ENCODE measurements at places on chromosomes 5 and 9.

GRCh38 chr9:79799691-79800335, 228.0 kb downstream of the TLE4 start:
- no peak for DNase-seq

DNA sequence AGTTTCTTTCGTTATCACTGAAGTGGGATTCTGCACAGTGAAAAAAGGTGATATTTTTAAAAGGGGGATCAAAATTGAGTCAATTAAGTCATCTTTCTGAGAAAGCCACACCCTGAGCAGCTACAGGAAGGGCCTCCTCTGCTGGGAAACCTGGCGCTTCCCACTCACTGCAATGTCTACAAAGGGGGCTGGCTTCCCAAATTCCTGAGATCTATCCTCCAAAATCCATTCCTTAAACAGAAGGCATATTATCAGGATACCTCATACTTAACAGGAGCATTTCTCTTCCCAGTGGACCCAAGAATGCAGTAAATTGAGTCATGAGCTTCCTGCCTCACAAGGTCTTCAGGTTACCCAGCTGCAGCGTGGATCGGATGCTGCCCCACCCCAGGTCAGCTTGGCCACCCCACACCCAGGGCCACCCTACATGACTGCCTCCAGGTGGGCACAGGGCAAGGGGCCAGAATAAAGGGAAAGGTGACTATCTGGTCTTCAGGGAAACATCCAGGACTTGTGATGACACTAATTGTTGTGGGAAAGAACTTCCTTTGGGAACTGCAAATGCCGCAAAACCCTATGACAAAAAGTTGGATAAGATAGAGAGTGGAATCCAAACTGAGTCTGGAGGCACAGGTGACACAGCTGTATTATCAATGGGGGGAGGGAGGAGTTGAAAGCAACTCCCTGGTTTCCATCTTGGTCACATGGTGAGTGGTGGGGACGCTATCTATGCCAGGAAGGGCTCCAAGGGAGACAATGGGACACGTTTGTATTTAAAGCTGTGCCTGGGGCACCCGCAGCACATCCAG, 42.3 kb downstream of the ROR2 start:
- DNase-seq = no peak

GRCh38 chr9:127066851-127067136, 55.6 kb downstream of the ANGPTL2 start:
- DNase-seq = no peak

DNA sequence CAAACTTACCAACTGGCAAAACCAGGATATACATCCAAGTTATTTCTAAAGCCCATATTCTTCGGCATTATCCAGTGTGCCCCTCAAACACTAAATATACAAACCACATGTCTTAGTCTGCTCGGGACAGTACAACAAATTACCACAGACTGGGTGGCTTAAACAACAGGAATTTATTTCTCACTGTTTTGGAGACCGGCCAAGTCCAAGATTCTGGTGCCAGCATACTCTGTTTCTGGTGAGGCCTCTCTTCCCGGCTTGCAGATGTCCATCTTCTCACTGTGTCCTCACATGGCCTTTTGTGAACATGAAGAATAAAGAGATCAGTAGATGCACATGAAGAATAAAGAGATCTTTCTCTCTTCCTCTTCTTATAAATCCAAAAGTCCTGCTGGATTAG, 12.9 kb upstream of the SLCO6A1 start:
- no peak for DNase-seq

DNA sequence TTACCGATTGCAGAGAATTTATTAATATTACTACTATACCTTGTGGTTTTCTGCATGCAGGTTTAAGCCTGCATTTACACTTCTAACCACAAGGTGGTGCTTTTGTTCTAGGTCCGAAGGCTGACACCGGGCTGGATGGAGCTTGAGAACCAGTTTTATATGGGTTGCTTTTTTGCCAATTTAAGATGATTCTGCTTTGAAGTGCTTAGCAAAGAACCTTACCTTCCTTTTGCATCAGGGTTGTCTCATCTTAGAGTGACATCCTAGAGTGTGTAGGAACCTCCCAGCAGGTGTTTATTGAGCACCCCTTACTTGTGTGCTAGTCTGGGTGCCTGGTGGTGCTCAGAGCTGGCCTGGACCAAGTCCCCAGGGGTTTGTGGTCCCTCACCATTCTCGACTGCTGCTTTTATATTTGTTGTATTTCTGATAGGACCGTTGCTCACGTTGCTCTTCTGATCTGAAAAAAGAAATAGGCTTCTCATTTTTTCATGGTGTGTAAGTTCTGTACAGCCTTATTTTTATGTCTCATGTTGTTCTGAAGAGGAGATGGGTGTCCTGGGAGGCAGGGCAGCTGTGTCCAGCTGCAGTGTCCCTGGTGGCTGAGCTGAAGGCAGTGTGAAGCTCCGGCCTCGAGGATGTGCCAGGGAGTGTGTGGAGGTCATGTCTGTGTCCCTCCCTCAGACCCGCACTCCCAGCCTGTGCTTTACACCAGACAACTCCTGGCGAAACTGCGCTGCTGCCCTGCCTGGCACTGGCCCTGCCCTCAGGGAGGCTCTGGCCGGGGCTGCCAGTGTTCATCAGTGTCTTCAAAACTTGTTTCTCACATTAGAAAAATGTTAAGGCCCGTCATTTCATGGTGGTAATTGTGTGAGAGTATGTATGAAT, 54.3 kb downstream of the EHMT1 start:
- peak; percentile 76 for DNase-seq

DNA sequence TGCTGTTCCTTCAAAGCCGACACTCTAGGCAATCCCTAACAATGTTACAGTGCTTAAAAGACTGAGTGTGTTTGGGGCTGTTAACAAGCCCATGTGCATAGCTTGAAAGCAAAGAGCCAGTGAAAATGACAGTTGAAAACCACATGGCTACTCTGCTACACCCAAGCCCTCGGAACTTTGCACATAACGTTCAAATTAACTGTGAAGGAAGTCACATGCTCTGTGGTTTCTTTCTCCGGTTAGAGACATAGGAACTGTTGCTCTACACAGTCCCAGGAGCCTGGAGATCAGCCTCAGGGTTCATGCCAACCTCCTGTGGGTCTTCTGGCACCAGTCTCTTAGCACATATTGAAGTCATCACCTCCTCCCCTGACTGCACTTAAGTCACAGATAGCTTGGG, 51.1 kb downstream of the C9orf152 start:
- DNase-seq = peak; percentile 26

DNA sequence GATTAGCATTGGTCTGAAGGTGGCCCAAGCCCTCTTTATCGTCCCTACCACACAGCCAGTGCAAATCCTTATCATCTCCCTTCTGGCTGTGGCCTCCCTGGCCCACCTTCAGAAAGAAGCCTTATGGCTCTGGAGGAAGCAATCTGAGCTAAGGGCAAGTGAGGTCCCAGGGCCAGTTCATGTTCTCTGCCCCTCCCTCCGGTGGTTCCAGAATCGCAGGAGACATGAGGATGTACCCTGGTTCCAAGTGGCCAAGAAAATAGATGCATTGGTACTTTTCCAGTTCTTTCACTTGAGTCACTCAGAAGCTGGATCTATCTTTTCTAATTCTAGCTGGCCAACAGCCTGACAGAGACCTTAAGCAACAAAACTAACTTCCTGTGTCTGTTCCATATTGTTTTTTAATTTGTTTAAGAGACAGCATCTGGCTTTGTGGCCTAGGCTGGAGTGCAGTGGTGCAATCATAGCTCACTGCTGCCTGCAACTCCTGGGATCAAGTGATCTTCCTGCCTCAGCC, 60.7 kb downstream of the LHFPL2 start:
- no peak for DNase-seq

DNA sequence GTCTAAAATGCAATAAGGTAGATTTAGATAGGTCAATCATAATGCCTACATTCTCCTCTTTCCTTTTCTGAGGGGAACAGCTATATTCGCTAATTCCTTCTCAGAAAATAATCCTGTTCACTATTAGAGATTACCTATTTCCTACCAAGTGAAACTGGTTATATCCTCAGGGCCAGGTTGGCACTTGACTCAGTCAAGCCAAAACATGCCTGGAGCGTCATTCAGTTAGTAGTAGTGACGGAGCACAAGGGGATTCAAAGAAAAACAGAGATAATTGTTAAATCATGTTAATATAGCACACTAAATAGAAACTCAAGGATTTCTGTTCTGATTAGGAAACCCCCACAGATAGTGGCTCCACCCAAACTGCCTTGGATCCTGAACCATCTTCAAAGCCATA, 515.4 kb upstream of the PTPRD start:
- no peak for DNase-seq

GRCh38 chr5:150310246-150310645, 7.5 kb upstream of the ARSI start:
- no peak for DNase-seq

GRCh38 chr5:59207401-59207800, 624.5 kb downstream of the RAB3C start:
- DNase-seq = no peak

DNA sequence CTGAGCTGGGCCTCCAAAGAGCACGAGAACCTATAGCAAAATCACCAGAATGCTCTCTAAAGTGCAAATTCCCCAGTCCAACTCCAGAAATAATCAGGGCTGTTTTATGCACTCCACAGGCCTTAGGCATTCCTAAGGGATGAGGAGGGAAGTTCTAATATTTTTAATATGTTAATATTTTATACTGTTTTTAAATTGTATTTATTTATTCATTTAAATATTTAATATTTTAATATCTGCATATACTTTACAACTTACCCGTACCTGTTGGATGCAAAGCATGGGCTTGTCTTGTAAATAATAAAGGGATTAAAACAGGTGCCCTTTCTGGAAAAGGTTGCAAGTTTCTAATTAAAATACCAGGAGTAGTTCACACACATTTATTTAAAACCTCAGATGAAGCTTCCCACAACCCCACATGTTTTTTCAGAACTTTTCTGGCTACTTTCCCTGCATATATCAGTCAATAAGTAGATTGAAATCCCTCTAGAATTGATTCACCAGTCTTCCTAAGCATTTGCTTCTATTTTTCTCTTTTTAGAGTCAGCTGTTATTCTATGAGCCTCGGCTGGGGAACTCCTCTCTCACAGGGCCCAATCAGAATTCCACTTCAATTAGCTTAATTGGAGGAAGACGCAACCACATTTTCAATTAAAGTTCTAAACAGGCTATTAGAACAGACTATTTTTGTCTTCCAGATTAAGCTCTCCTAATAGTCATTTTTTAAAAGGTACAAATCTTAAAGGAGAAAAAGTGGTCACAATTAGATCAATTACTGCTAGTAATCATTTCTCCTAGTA, 140.8 kb downstream of the CDH6 start:
- no peak for DNase-seq

DNA sequence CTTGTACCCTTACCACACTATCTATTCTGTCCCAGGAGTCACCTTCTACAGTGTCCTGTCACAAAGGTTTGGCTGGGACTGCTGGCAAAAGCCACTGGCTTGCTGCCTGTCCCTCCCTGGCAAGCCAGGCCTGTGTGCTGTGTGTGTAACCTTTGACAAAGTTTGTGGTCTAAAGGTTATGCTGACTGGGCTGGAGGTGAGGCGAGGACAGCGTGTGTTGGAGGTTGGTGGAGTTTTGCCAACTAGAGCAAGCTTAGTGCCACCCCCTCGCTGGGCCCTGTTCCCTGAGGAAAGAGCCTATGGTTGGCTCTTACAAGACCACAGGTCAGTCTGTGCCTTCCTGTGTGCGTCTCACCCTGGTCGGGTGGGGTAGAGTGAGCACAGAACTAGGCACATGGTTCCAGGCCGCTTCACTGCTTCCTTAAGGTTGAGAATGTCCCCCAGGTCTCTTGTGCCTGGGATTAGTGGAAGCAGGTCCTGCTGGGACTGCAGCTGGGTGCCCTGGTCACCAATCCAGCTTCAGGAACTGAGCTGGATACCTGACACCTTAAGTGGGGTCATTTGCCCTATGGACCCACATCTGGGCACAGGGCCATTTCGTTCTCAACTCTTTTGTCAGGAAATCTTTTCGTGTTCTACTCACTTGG, 152.2 kb downstream of the GADD45G start:
- DNase-seq = no peak

- no peak for DNase-seq
Observed at GRCh38 chr5:115461506-115462290, 82.9 kb downstream of the FEM1C start.

DNA sequence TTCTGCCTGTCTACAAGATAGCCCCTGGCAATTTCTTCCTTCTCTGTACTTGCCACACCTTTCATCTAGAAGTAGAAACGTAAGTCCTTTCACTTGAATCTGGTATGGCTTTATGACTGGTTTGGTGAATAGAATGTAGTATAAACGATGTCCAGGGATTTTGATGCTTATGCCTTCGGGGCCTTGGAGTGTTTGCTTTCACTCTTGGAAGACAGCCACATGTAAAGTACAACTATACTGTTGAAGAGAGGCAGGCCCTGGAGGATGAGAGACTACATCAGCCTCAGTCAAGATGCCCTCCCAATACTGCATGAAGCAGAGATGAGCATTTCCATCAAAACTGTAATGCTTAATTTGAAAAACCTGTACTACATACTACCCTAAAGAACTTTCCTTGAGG, 553.8 kb upstream of the C9orf72 start:
- no peak for DNase-seq

GRCh38 chr9:129223551-129224208, 45.6 kb upstream of the IER5L start:
- no peak for DNase-seq

GRCh38 chr9:74036549-74037231, 460.4 kb upstream of the RORB start:
- DNase-seq = no peak

Data from GM19239 (cell line).